ENCODE measurements at places on chromosomes 1 and 21.

DNA sequence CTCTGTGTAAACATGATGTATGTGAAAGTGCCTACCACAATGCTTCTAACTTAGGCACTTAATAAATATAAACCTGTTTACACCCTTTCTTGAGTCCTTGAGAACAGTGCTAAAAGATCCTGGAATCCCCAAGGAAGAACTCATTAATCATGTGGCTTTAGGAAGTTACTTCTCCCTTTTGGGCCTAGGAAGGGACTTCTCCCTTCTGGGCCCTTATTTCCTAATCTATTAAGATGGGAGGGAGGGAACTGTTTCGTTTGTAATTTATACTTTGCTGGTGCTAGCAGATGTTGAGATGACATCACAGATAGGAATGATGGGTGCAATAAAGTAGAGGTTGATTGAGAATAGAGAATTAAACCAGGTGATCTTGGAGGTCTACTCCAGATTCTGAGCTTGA is 1.2 kb downstream of the BTF3L4 start:
- no peak for DNase-seq

GRCh38 chr21:44413566-44414290 is 41.6 kb upstream of the LRRC3 start:
- no peak for DNase-seq

DNA sequence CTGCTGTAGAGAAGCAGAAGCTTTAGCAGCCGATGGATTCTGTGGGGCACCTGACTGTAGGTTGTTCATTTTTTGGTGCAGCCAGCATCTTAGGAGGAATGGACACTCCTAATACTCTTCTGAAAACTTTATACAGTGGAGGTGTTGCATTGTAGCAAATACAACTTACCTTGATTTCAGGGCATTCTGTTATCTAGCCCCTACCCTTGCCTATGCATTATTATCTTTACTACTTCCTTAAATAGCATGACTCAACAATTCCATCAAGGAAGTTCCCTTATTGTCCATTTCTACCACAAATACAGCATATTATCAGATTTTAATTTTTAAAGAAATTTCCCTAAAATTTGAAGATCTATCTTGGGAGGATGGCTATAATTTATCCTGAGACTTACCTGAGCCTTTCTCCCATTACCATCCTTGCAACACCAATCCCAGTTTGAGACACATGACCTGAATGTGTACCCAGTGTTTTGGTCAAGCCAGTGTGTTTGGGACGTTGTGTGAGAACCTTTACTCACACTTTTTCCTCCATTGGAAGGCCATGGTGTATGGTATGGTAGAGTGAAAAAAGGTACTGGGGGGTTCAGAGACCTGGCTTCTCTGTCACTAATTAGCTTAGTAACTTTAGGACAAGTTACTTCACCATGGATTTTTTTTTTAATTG is 9.2 kb downstream of the POU2F1 start:
- no peak for DNase-seq

- no peak for DNase-seq
Observed at GRCh38 chr21:14744368-14744767, 198.3 kb upstream of the SAMSN1 start.

DNA sequence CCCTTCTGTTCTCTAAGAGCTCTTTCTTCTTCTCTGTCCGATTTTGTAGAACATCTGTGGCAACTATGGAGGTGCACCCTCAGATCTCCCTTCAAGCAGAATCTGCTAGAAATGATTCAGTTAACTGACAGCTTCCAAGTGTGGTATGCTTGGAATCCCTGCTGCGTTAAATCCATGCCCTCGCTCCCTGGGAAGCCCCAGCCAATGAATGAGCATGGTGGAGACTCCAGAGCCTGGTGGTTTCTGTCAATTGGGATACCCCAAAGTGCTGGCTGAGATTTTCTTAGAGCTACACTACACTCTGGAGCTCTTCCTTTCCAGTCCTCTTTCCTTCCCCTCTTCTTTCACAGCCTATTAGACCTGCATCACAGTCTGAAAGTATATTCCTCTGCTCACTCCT is 116.3 kb upstream of the C1orf21 start:
- DNase-seq: no peak

- no peak for DNase-seq
Observed at GRCh38 chr1:53182716-53183094, 13.9 kb upstream of the CPT2 start.

DNA sequence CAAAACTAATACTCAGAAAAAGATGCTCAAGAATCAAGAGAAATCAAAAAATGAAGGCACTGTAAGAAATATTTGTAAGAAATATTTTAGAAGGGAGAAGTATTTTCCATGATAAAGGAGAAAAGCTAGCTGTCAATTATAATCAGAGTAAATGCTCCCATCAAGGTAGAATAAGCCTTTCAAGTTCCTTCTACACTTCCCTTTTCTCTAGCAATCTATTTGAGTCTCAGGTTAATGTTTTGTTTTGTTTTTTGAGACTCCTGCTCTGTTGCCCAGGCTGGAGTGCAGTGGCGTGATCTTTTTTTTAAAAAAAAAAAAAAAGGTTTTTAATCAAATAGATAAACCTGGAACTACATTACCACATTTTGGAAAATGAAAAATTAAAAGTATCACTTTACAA is 33.3 kb downstream of the PUM1 start:
- DNase-seq: no peak

DNA sequence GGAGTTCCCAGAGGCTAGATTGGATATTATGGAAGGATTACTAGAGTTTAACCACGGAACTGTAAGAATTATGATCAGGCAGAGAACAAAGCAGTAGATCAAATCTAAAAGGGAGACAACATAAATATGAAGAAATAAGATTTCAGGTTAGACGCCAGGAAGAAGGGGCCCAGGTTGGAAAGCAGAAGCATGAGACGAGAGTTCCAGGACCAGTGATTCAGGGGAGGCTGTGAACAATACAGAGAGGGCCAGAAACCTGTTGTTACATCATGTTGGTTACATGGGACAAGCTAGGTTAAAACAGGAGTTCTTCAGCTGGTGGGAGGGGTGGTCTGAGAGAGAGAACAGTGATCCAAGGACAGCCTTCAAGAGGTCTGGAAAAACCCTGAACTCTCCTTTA is 128.4 kb upstream of the MROH9 start:
- no peak for DNase-seq

- no peak for DNase-seq
Observed at GRCh38 chr1:15028616-15029015, 124.9 kb upstream of the TMEM51 start.

DNA sequence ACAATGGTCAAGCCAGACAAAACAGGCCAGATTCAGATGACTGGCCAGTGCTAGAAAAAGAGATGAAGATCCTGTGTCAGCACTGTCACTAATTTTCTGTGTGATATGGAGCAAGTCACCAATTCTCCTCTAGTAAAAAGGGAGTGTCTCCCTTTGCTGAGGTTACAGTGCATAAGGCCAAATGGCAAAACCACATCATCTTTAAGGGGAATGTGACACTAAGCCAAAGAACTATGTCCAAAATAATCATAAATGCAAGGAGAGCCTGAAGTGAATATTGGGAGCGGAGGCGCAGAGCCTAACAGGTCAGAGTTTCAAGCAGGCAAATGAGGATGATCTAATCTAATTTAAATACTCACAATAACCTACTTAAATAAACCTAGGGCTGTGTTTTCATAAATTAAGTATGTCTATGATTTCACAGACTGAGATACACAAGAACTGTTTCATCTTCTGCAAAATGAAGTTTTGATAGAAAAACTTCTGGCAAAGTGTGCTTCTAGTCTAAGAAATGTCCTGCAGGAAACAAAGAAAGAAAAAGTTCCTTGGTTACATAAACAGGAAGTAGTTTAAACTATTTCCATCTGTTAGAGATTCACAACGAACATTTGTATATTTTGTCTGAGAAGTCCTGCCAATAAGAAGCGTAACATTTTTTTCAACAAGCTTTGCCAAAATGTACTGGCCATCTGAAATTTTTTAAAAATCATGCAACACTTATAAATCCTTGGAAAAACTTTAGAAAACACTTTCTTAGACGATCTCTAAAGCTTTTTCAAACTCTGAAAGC is 290.2 kb downstream of the LRRC40 start:
- DNase-seq: no peak

DNA sequence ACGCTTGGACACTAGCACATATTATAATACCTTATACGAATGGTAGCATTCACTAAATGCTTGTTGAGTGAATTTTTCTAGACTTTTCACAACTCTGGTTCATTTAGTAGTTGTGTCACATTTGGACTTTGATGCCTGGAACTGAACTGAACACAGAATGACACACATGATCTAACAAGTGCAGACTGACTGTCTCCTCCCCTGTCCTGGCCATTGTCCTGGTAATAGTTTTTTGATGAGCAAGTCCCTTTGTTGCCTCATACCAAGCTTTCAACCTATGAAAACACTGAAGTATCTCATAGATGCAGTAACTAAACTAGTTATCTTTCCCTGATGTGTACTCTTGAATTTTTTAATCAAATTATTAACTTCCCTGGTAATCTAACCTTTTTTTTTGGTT is 66.4 kb downstream of the LRRC8D start:
- no peak for DNase-seq

GRCh38 chr1:217614200-217614712 is 16.6 kb downstream of the GPATCH2 start:
- no peak for DNase-seq

DNA sequence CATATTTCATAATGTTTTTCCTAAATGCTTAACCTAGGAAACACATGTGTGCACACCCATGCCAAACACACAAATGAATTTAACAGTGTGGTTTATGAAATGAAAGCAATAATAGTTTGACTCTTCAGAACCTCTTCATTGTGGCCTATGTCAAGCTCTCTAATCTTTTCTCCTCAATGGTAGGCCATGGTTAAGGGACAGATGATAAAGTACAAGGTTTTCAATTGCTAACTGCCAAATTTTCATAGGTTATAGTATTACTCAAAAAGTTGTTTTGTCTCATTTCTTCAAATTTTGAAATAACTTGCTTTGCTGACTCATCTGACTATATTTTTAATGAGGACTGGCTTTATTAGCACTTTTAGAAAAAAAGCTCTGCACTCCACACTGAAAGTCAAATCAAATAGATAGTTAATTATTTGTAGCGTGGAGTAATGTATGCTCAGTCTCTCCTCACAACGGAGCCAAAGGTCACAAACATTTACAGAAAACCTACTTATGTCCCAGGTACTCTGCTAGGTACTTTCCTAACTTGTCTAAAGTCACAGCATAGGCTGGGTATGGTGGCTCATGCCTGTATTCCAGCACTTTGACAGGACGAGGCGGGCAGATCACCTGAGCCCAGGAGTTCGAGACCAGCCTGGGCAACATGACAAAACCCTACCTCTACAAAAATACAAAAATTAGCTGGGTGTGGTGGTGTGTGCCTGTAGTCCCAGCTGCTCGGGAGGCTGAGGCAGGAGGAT is 3.0 kb upstream of the ADCY10 start:
- no peak for DNase-seq

DNA sequence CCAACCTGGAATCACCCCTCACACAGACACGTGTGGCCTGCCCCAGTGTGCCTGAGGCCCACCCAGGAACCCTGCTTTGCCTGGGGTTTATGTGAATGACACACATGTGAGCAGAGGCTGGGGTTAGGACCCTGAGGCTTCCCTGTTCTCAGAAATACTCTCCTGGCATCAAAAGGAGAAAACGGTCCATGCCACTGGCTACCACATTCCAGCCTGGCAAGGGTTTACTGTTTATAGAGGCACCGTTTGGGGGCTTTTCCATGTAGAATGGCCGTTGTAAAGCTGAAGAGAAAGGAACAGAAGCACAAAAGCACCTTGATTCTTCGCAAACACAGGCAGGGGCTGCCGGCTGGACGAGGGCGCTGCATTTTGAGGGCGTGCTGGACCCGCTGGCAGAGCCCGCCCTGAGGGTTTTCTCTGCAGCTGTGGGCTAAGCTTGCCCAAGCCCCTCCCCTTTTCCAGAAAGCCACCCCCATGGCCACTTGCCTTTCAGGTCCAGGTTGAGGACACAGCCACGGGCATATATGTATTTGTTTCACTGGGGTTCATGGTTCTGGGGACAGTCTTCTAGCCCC is 13.0 kb downstream of the TFF3 start:
- no peak for DNase-seq

DNA sequence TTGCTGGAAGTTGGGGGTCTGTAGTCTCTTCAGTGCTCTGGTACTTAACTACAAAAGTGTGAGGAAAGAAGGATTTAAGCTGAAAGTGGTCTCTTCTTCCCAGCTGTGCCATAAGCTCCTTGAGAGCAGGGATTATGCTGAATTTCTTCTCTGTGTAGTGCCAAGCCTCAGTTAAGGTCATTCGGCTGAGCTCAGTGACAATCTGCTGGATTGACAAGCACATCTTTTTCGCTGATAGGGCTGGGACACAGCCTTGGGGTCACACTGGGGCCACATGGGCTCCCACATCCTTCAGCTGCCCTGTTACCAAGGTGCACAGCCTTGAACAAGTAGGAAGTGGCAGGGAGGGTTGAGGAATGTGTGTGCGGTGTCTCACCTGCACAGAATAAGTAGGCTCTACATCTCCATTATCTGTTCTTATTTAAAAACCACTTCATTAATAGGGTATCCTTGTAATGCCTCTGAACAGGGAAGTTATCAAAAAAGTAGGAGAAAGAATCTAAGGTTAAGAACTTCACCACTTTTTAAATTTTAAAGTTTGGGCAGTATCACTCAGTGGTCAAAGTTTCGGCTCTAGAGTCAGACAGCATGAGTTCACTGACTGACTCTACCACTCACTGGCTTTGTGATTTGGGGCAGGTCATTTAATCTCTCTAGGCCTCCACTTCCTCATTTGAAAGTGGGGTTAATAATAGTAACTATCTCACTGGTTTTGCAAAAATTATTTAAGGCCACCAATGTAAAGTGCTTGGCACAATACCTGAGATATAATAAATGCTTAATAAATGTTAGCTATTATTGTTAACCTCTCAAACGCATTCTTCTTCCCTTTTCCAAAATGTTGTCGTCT is 10.3 kb downstream of the ZBTB40 start:
- no peak for DNase-seq

- DNase-seq: no peak
Observed at GRCh38 chr1:175167861-175168260, 24.7 kb downstream of the KIAA0040 start.

- DNase-seq: no peak
Observed at GRCh38 chr1:208034135-208034534, 123.2 kb upstream of the CD34 start.

DNA sequence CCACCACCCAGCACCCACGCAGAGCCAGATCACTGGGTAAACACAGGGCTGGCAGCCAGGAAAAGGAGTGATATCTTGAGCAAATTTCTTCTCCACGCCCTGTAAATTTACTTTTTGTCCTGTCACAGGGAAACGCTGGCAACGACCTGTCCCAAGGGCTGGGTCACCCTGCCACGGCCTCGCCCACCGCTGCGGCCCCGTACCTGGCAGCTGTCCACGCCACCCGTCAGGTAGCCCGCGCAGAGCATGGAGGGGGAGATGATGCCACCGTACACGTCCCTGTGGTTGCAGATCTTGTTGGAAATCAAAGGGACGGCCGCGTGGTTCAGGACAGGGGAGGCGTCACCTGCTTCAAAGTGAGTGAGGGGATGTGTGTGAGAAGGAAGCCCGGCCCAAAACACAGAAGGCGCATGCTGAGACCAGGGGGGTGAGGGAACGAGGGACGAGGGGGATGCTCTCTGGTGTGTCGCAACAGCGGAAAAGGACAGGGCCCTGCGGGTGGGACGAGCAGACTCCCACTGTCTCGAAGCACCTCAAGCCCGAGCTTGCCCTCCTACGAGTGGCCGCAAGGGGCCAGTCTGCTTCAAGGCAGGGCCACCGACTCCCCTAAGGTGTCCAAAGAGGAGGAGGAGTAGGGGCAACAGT is 10.1 kb upstream of the TFF1 start:
- no peak for DNase-seq

GRCh38 chr1:31366796-31367195 is 6.1 kb downstream of the FABP3 start:
- no peak for DNase-seq

GRCh38 chr1:50417946-50418599 is 5.2 kb downstream of the DMRTA2 start:
- no peak for DNase-seq

GRCh38 chr1:45535988-45536766 is 14.4 kb upstream of the AKR1A1 start:
- DNase-seq: no peak

Data from HS-27A (cell line).